AG04450 (cell line): ENCODE measurements at places on chromosomes 1 and 21. TPM values are rescaled to one million over a fixed set of nuclear protein-coding genes. Genes with fewer than 3 reads are reported as not detected.

The CDCP2 gene
- polyA plus RNA-seq = not detected in 2 replicates

The NR5A2 gene
- 0.02 TPM in 1 of 2 replicates, not detected in the other for polyA plus RNA-seq

DNA sequence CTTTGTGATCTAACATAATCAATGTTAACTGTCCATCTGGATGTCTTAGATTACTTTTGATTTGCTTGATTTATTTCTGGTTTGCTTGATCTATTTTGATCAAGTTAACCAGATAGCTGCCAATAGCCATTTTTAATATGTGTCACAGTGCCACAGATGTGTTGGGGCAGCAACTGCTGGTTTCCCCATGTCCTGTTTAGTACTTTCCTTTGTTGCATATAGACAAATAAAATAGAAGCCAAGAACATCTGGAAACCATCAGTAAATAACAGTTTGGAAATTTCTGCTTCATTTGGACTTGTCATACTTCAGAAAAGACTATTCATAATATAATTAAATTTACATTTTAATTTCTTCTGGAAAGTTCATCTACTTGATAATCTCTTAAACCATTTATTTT lies 145.6 kb upstream of the C21orf91 start:
- DNase-seq = no peak

DNA sequence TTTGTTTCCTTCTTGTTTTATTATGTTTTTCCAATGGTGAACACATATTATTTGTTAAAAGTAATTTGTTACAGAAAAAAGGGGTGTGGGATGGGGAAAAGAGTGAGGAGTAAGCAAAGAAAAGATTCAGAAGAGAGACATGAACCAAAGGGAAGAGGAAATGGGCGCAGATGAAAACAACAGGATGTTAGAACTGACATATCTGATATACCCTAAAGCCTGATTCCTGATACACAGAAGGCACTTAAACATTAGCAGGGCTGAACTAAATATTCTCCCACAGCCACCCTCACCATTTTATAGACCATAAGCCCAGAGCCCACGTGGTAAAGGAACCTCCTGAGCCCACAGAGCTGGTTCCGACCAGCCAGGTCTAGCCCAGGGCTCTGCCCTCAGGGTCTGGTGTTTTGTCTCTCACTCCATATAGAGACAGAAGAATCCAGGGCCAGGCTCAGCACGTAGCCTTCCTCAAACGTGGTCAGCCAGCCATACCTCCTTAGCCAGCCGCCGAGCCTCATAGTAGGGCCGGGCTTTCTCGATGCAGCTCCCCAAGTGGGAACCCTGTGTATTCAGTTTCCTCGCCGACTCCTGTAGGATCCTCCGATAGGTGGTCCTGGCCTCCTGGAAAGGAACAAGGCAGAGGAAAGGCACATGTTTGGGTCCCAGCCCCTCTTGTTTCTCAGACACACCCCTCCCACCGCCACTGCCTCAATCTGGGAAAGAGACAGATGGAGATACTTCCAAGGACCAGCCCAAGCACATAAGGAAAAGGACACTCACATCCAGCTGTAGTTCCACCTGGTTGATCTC lies 9.5 kb downstream of the SH3BP5L start:
- no peak for DNase-seq

DNA sequence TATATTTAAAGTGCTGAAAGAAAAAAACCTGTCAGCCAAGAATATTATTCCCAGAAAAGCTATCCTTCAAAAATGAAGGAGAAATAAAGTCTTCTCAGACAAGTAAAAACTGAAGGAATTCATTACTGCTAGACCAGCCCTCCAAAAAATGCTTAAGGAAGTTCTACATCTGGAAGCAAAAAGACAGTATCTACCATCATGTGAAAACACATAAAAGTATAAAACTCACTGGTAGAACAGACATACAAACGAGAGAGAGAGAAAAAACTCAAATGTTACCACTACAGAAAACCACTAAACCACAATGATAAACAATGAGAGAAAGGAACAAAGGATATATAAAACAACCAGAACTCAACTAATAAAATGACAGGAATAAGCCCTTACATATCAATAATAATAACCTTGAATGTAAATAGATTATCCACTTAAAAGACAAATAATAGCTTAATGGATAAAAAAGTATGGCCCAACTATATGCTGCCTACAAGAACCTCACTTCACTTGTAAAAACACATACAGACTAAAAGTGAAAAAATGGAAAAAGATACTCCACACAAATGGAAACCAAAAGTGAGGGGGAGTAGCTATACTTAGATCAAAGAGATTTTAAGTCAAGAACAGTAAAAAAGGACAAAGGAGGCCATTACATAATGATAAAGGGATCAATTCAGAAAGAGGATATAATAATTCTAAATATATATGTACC lies 22.0 kb downstream of the NSL1 start:
- no peak for DNase-seq

DNA sequence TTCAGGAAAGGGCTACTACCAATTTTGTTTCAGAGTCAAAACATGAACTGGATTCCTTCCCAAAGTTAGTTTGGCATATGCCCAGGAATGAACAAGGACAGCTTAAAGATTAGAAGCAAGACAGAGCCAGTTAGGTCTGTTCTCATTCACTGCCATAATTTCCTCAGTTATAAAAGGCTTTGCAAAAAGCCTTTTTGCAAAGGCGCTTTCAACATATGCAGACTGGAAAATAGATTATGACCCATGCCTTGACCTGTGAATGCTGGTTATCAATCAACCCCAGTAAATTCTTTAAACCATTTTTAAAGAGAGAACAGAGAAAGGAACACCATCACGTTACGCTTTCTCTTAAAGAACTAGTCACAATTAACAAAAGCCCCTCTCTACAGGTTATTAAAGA lies 1.7 kb upstream of the FRRS1 start:
- no peak for DNase-seq
